Testis (tissue), 5 donors: ENCODE measurements at places on chromosomes 6 and 20.

DNA sequence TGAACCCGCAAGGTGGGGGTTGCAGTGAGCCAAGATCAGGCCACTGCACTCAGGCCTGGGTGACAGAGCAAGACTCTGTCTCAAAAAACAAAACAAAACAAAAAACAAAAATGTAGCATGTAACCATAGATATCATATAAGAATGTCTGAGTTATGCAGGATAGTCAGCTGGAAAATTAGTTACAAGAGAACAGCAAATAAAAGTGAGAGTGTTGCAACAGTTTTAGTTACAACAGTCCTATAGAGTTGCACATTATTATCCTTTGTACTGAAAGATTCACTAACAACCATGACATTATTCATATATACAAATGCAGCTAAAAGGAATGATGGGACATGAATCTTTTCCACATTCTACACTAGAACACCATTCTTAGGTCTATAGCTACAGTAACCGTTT lies 16.4 kb downstream of the RNF24 start:
- no peak for DNase-seq

GRCh38 chr6:150293019-150293418 lies 75.8 kb upstream of the IYD start:
- DNase-seq: no peak

- DNase-seq: no peak
Measured at GRCh38 chr6:135496800-135497411, 634 bp downstream of the AHI1 start.

DNA sequence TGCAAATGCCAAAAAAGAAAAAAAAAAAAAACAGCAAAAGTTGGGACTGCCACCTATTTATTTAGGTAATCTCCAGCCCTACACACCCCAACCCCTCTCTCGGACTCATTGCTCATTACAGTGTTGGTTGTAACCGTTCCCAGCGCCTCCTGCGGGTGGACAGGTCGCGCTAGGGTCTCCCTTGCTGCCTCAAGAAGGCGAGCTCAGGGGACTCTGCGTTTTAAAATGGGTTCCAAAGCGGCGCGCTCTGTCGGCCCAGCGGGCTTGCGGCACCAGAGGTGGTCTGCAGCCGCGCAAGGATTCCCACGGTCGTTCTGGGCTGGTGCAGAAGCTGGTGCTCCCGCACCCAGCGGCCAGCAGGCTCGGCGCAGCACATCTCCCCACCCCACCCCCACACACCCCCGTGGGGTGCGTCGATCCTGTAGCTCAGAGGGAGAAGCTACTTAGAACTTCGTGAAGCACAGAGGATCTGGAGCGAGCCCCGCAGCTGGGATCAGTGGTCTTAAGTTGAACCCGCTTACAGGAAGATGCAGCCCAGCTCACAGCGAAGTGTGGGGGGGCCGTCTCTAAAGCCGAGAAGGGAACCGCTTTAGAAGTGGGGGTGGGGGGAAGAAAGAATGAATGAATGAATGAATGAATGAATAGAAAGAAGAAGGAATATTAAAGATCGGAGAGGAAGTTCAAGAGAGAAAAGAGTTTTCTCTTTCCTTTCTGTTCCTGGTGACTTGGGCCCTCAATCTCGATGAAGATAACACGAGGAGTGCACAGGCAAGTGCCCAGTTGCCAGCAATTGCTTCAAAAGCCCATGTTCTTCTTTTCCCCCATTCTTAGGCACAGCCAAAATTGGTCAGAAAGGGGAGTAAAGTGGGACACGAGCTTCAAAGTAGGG lies 780 bp downstream of the TFAP2A start:
- DNase-seq: no peak

DNA sequence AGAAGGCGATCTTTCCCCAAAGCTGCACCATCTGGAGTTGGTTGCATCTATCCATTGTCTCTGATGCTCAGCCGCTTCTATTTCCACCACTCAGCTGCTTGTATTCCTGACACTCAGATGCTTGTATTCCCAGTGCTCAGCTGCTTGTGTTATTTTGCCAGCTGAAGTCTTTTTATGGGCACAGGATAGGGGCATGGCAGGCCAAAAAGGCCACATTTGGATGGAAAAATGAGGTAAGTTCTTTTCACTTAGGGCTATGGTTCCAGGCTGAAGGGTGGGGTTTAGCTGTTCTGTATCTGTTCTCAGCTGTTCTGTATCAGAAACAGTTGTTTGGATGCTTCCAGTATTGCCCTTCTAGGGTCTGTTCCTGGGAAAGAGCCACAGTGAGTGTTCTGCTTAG lies 944.9 kb downstream of the QKI start:
- no peak for DNase-seq

- no peak for DNase-seq
Measured at GRCh38 chr6:28522594-28523240, 3.0 kb upstream of the GPX5 start.

DNA sequence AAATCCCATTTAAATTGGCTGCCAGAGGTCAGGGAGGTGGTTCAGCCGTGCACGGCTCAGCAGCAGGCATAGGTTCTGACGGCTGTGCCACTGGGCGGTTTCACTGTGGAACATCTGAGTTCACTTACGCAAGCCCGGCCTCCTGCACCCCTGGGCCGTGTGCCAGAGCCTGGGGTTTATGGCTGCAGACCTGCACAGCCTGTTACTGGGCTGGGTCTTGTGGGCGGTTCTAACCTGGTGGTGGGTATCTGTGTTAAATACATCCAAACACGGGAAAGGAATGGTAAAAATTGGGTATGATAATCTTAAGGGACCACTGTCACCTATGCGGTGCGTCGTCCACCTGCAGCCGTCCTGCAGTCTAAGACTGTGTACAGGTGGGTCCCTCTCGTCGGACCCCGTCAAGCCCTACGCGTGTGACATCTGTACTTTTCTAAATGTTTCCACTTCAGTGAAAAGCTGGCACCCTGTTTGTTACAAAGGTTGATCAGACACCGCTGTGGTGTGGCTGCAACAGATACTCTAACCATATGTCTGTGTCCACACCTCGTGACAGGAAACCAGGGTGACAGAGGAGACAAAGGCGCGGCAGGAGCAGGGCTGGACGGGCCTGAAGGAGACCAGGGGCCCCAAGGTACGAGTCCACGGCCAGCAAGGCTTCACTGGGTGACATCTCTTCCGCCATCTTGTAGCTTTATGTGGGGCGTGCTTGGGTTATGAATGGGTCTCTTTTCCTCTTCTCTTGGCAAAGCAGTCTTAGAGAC lies 21.5 kb downstream of the COL9A3 start:
- no peak for DNase-seq

DNA sequence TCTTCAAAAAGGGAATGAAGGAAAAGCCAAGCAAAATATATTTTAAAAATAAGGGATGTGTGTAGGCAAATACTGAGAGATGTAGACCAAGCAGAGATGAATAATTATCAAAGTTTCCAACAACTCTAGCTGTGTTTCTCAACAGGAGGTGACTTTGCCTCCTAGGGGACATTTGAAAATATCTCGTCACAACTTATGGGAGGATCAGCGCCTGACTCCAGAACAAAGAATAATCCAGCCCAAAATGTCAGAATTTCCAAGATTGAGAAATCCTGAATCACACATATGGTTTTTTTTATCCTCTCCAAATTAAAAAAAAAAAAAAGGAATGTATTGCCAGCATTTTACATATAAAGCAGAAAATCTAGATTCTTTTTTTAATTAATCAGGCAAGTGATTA lies 241.2 kb upstream of the ZFP64 start:
- no peak for DNase-seq

DNA sequence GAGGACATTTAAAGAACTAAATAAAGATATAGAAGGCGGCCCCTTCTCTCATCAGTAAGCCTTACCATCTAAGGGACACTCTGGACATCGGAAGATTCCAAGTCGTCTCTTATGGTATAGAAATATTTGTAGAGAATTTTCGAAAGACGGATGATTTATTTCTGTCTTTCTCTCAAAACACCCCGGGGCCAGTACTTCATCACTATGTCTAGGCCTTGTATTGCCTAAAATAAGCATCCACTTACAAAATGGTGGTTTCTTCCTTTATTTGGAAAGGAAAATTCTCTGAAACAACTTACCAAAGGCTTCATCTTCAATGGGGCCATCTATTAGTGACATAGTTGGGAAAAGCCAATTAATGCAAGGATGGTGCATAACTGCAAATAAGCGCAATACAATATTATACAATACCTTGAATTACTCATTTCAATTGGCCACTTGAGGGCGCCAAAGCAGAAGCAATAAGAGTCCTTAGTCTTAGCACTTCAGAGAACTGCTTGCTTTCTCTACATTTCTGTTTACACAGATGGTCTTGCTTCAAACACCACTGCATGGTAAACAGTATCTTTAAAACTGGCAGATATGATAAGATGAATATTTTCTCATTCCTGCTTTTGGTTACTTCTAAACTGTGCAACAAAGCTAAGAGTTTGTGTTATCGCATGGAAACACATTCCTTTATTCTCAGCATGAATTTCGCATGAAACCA lies 113.2 kb downstream of the VIP start:
- DNase-seq: peak; percentile 88

DNA sequence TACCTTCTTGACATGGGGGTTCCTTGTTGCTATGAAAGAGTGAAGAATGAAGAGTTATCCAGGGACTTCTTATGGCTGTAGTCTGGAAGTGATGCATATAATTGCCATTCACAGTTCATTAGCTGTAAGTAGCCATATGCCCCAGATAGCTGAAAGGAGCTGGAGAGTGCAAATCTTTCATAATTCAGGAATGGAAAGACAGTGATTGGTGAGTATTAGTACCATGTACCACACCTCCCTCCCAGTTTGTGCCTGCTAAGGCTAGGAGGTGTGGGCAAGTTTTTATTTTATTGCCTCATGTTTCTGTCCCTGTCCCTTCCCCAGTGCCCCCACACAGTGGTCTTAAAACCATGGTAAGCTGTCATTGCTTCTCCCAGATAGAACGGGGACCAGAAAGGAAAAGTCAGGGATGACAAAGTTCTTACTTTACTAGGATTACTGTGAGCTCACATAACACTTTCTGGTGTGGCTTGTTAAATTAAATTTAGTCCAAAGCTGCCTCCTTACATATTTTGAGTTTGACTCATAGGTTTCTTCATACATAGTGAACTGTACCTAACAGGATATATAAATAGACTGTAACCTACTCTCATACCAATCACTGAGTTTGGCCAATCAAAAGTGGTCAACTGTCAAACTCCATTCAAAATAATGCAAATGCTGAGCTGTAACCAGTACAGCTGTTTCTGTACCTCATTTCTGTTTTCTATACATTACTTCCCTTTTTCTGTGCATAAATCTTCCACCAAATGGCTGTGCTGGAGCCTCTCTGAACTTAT lies 119.4 kb downstream of the RFPL4B start:
- no peak for DNase-seq

- DNase-seq: peak; percentile 69
Measured at GRCh38 chr6:15114061-15114460, 131.8 kb upstream of the JARID2 start.

DNA sequence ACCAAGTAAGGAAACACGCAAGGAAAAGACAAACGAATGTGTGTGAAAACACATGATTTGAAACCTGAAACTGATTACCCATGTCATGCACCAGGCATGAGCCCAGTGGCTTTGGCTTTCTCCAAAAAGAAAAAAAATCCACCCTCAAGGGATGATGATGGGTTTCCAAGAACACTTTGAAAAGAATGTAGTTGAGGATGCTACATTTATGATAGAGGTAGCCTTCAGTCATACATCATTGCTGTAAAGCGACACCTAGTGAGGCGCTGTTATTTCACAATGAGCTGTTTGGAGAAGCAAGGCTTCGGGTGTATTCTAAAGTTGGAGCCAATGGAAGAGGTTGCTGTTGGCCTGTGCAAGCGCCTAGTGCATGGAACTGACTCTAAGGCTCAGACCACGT lies 124.9 kb downstream of the SCML4 start:
- DNase-seq: no peak

GRCh38 chr6:169695131-169695530 lies 6.7 kb downstream of the WDR27 start:
- no peak for DNase-seq

GRCh38 chr20:48226642-48227041 lies 441.4 kb upstream of the SULF2 start:
- DNase-seq: no peak

GRCh38 chr20:43832096-43832816 lies 82.4 kb upstream of the TOX2 start:
- no peak for DNase-seq

GRCh38 chr20:10521068-10521831 lies 86.1 kb downstream of the SLX4IP start:
- no peak for DNase-seq

- no peak for DNase-seq
Measured at GRCh38 chr20:18778690-18779392, 34.7 kb upstream of the SCP2D1 start.

GRCh38 chr6:34015586-34015985 lies 130.3 kb downstream of the GRM4 start:
- DNase-seq: no peak

- DNase-seq: no peak
Measured at GRCh38 chr6:1507251-1507650, 102.5 kb upstream of the FOXC1 start.

GRCh38 chr6:52640916-52641315 lies 30.0 kb upstream of the TMEM14A start:
- DNase-seq: no peak

GRCh38 chr6:27178407-27178730 lies 69.1 kb upstream of the PRSS16 start:
- peak; percentile 37 for DNase-seq

- DNase-seq: no peak
Measured at GRCh38 chr6:169145496-169145895, 108.2 kb downstream of the THBS2 start.

GRCh38 chr20:44586289-44586911 lies 4.0 kb downstream of the PKIG start:
- no peak for DNase-seq

- peak; percentile 40 for DNase-seq
Measured at GRCh38 chr6:168319279-168320111, at the start of gene DACT2. Gene DACT2, minus strand, starts transcription at chr6:168319777. Its CDS starts 144 bp downstream, at chr6:168319633.

DNA sequence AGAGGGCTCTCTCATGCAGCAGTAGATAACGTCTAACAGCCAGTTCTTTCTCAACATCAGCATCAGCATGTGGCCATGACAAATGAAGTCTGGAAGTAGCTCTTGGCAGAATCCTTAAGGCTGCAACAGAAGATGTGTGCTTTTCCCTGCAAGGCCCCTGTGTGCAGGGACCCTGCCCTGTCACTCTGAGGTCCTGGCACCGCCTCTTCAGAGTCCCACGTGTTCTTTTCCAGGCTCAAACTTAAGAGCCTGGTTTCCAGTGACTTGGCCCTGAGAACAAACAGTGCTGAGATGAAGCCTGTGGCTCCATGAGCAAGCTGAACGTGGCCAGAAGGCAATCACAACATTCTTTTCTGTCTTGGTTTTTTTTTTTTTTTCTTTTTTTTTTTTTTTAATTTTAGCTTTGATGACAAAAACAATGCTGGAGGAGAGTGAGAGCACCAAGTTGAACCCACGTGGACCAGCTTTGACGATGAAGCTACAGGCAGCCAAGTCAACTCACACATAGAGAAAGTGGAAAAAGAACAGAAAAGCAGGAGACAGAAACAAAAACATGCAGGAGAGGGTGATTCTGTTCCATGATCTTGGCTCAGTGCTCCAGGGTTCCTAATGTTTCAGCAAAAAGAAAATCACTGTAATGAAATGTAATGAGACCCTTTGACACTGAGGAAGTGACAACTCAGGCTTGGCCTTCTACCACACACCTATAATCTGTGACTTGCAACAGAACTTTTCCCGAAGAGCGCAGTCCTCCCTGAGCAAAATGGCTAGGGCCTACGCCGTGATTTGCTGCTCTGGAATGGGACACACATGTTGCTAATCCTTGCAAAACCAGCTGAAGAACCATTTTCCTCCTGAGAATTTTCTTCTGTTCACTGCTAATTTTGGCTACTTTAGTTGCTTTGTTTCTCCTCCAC lies 86.1 kb downstream of the FOXC1 start:
- no peak for DNase-seq

GRCh38 chr6:50791900-50792508 lies 26.7 kb upstream of the TFAP2B start:
- DNase-seq: peak; percentile 21

GRCh38 chr6:13474360-13474759 lies 13.0 kb downstream of the GFOD1 start:
- no peak for DNase-seq
